ENCODE measurements at places on chromosomes 11 and 22.
A peak's percentile ranks its signal among the peaks of the same experiment; 100 is the strongest.

- peak; percentile 44 for DNase-seq
These were observed 112.3 kb downstream of the TMPRSS5 start for GRCh38 chr11:113593698-113594308.

DNA sequence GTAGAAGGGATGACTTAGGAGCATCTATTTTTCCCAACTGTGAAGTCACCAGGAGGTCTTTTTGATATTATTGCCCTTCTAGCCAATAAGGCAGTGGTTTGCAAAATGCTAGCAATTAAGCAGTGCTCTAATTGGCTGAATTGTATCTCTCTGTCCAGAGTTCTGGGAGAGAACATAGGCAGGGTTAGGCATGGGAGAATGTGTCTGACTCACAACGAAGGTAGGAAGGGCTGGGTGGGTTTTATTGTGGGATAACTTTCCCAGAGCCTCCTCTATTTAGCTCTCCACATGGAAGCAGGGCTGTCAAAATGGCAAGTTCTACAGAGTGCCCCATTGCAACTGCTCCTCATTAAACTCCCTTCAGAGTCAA lies 415.9 kb upstream of the CADM1 start:
- peak; percentile 50 for DNase-seq

GRCh38 chr11:61887839-61888494 lies 3.4 kb downstream of the FADS3 start:
- peak; percentile 61 for DNase-seq

GRCh38 chr11:88017666-88018065 lies 157.6 kb downstream of the RAB38 start:
- DNase-seq: no peak

GRCh38 chr11:115521825-115522224 lies 17.6 kb upstream of the CADM1 start:
- DNase-seq: no peak

DNA sequence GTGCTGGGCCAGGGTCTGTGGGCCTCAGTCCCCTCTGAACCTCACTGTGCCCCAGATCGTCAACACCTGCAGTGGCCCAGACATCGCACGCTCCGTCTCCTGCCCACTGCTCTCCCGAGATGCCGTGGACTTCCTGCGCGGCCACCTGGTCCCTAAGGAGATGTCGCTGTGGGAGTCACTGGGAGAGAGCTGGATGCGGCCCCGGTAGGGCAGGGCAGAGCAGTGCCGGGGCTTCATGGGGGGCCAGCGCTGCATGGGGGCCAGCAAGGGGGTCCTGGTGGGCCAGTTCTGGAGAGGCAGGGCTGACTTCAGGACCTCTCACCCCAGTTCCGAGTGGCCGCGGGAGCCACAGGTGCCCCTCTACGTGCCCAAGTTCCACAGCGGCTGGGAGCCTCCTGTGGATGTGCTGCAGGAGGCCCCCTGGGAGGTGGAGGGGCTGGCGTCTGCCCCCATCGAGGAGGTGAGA lies 16.3 kb downstream of the EPS8L2 start:
- DNase-seq: no peak

Data from urothelium cell line (cell line).